Caco-2 (cell line): ENCODE measurements at places on chromosomes 2 and 18.

GRCh38 chr2:229431327-229431954, 160.4 kb upstream of the PID1 start:
- no peak for DNase-seq

GRCh38 chr2:203808046-203808750, 59.4 kb upstream of the CTLA4 start:
- no peak for DNase-seq

- DNase-seq, result no peak
Measured at GRCh38 chr18:9890957-9891356, 5.2 kb downstream of the TXNDC2 start.

- no peak for DNase-seq
Measured at GRCh38 chr18:57376503-57376902, 24.1 kb downstream of the ST8SIA3 start.

- no peak for DNase-seq
Measured at GRCh38 chr18:56711708-56712445, 60.7 kb downstream of the WDR7 start.
